ENCODE measurements at places on chromosomes 6 and 20.

DNA sequence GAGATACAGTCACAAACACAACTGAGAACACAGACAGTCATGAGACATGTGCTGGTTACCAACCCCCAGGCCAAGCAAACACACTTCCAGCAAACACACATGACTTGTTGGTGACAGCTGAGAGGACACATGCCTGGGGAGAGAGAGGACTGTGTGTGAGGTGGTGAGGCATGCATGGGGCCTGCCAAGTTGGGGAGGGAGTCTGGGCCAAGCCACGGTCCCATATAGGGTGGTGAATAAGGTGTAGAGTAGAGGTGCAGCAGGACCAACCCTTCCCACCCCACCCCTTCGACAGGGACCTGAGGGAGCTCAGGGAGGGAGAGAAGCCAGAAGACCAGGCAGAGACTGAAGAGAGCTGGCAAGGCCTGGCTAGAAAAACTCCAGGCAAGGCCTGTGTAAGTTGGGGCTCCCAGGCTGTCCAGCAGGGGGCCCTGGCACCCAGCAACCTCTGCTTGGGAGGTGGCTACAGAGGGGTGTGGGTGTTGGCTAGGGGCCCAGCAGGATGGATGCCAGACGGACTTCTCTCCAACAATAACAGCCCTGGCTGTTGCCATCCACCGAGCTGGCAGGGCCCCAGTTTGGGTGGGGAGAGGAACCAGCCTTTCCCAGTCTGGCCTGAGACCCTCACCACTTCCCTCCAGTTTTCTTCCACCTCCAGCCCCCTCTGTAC, 2.0 kb upstream of the SLC29A1 start:
- peak; percentile 77 for DNase-seq

- peak; percentile 52 for DNase-seq
Observed at GRCh38 chr6:5435449-5435848, 174.1 kb downstream of the FARS2 start.

- no peak for DNase-seq
Observed at GRCh38 chr6:3307436-3307835, 48.7 kb downstream of the PSMG4 start.

DNA sequence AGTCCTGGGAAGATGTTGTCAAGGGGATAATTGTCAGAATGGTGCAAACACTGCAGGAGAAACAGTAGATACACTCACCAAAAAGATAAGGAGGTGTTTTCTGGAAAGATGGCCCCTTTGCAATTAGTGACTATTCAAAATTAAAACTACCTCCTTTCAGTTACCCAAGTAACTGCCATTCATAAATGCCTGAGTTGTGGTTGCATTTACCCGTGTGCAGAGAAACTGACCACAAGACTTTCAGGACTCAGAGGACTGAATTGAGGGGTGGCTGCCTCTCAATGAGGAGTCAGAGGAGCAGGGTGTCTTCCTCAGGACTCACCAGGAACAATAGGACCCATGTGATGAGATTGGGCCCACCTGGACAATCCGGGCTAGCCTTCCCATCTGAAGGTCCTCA, 39.0 kb downstream of the GCM1 start:
- DNase-seq, result no peak

DNA sequence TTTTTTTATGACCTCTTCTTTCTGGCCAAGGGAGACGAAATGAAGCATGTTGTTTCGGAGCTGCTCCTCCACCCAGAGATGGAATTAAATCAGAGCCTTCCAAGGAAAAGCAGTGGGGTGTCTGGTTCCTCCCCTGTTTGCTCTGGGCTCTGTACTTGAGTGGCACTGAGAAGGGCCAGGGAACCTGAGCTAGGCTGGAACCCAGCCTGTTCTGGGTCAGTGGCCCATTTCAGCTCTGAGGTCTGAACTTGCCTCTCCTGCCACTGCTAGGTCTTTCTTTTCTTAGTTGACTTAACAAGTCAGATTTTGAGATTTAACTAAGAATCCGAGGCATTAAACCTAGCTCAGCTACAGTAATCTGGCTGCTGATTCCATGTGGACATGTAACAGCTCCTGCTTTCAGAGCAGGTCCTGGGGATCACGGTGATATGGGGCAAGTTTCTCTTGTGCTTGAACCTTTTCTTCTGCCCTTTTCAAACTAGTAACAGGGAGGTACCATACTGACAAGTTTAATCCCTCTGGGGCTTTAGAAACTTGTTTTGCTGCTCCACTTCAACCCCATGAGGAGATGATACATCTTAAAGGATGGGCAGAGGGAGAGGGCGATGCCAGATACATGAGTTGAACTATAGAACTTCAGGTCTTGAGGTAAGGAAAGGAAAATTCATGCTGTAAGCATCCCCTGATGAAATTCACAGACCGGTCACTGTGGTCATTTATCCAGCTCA, 101.1 kb downstream of the SLC24A3 start:
- no peak for DNase-seq

DNA sequence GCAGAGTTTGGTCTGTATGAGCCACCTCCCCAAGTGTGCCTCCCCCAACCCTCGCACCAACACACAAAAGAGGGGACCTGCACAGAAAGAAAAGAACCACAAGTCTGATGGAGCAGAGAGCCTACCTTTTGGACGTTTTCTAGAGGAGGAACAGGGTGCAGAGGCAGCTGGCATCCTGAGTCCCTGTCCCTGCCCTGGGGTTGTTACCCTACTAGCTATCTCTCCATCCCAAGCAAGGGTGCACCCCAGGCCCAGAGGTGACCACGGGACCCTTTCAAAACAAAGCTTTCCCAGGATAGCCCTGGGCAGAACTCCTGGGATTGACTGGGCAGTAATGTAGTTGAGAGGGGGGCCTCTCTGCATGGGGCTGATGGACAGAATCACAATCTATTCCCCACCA, 9.7 kb upstream of the MATN4 start:
- DNase-seq, result no peak

DNA sequence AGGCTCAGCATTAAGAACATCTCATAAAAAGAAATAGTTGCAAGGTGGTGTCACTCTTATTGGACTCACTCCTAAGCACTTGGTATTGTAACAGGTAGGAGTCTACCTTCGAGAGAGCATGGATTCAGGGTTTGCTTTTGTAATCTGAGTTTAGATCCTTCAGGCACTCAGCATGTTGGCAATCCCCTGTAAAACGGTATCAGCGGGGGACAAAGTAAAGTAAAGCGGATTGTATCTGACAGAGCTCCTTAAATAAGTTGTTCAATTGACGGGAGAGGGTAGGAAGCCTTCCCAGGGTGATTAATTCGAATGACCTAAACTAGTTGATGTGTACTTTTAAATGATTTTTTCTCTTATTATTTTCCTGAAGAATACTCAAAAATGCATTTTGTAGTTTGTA, 869.8 kb upstream of the EPHA7 start:
- DNase-seq, result no peak

GRCh38 chr6:140314682-140315081, 940.2 kb upstream of the CITED2 start:
- DNase-seq, result peak; percentile 16

DNA sequence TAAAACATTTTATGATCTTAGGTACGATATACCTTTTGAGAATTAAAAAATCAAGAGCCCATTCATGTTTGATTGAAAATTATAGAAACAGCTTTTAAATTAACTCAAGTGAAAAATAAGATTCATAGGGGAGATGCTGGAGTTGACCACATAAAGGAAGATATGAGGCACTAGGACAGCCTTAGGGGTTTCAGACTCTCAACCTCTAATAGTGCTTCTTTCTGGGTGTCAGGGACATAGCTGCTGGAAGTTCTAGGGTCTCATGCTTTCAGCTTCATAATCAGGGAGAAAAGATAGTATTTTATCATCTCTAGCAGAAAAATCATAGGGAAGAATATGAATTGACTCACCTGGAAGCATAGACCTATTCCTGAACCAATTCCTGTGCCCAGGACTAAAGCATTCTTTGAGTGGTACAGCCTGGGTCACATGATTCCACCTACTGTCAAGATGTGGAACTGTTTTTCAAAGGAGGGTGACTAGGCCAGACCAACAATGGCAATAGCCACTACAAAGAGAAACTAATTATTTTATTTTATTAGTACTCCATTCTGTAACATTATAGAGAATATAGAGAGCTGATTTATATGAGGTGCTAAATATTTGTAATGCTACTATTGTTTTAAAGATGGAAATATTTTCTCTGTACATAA, 27.8 kb upstream of the CENPW start:
- peak; percentile 14 for DNase-seq

DNA sequence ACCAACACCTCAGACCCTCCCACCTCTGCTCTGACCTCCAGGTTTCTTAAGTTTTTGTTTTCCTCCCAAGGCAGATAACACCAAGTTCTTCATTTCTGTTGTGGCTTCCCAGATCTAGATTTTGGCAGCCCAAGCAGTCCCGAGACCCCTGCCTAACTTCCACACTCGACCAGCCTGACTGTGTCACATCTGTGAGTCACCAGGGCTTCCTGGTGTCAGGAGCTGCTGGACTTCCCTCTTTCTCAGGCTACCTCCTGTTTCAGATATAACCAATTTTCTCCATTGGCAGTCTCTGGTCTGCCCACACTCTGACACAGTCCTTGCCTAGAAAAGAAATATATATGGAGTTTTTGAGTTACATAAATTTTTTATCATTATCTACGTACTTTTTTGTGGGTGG, 46.1 kb upstream of the CCN6 start:
- DNase-seq, result no peak

DNA sequence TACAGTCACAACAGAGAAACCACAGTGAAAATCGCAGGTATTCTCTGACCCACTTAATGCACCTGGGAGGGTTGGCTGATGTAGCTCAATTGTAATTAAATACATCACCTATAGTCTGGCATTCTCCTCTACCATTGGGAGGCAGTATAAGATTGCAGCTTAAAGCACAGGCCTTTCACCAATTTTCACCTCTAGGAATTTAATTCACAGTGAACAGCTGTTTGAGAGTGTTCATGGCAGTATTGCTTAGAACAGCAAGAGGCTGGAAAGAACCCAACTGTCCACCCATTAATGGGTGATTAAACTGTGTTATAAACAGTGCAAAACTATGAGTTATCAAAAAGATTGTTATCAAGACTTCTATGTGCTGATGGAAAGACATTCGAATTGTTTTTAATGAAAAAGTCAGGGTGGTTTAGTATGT, 2.0 kb downstream of the EDEM2 start:
- peak; percentile 53 for DNase-seq

- peak; percentile 9 for DNase-seq
Observed at GRCh38 chr6:46420921-46421638, 70.2 kb downstream of the RCAN2 start.

GRCh38 chr6:108526739-108527174, 34.0 kb upstream of the FOXO3 start:
- DNase-seq, result peak; percentile 55

DNA sequence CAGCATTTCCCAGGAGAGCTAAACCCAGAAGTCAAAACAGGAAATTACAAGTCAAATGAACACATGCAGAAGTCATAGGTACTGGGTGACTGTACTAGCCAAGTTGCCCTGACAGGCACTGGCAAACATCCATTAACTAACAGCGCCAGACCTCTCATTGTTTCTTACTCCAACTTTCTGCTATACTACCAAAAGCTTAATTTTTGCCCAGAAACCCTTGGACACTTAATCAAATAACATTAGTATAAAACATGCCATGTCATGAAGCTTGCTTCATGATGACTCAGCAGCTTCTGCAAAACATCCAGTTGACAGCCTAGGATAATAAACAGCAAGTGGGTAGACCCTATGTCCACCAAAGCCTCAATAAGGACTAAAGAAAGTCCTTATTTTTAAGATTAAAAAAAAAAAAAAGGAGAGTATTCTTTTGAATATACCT, 3.5 kb downstream of the NUP153 start:
- DNase-seq, result peak; percentile 93

DNA sequence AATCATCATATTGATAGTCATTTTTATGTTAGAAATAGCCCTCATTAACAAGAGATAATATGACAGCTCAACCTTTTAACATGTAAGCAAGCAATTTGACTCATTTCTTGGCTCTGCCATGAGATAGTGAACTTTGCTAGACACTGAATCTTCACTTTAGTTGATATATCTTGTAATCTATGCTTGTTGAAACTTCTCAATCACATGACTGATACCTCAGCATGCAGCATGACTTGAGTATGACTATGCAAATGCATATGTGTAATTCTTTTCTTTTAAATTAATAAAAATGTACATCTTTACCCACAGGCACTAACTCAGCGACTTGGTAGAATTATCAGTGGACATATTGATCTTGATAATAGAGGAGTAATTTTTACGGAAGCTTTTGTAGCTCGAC, 6.6 kb downstream of the UFL1 start:
- peak; percentile 11 for DNase-seq

DNA sequence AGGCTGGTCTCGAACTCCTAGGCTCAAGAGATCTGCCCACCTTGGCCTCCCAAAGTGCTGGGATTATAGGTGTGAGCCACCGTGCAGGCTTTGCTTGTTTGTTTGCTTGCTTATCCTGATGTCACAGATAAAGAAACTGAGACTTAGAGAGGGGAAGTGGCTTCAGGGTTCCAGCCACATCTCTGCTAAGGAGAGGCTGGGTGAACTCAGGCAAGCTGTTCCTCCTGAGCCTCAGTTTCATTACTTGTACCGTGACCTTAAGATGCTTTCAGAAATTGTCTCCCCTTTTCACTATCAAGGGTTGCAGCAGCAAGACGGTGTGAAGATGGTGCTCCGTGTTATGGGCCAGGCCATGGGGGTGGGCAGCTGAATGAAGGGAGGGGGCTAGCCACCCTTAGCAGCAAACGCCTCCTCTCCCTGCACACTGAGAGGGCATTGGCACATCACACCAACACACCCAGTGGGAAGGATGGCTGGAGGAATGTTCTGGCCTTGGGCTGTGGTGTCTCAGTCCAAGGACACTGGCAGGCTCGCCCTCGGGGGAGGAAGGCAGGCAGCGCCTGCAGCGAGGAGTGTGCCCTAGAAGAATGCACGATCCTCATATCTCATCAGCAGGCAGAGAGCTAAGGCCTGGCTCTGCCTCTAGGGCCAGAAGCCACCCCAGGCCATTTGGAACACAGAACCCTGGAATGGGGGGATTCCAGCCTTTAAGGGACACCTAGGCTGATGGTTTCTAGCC, 48.2 kb upstream of the TLDC2 start:
- DNase-seq, result peak; percentile 83

DNA sequence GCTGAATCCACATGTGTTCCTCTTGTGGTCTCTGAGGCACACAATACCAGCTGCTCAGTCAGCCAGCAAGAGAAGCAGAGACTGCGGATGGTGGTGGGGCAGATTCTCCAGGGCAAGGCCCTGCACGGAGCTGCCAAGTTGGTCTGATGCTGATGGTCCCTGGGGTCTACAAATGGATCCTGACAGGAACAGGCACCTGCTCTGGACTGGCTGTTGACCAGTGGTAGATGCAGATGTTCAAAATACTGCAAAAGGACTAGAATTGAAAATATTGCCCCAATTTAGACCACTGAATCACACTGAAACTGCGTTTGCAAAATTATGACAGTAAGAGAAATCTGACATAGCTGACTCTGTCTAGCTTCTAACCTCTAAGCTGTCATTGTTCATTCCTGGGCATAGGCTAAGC, 29.6 kb upstream of the TUBB2A start:
- DNase-seq, result no peak

- peak; percentile 65 for DNase-seq
Observed at GRCh38 chr6:5677219-5678000, 329.3 kb downstream of the NRN1 start.

DNA sequence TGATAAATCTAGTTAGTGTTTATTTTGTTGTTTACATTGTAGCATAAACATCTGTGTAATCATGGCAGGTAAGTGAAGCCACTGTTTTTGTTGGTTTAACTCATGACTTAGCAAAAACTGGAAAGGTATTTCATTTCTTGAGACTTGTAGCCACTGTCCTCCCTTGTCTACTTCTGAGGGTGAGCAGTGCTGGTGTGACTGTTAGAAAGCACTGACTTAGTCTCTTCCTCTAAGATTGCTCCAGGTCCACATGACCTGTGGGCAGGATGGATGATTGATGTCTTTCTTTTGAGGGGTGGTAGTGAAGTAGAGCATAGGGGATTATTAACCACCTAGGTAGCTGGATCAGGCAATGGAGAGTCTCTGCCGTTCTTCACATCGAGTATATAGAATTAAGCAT, 203.8 kb downstream of the ARID1B start:
- DNase-seq, result no peak

All from amniotic epithelial cell (primary cell).